ENCODE measurements at places on chromosomes 4 and X. TPM values are rescaled to one million over a fixed set of nuclear protein-coding genes. Genes with fewer than 3 reads are reported as not detected.

GRCh38 chrX:64427281-64427680 is 32.0 kb upstream of the MTMR8 start:
- no peaks in the 10 kb centered on the region for H3K27me3 ChIP-seq
- no peaks in the 10 kb centered on the region for H3K4me1 ChIP-seq
- no peak for DNase-seq

DNA sequence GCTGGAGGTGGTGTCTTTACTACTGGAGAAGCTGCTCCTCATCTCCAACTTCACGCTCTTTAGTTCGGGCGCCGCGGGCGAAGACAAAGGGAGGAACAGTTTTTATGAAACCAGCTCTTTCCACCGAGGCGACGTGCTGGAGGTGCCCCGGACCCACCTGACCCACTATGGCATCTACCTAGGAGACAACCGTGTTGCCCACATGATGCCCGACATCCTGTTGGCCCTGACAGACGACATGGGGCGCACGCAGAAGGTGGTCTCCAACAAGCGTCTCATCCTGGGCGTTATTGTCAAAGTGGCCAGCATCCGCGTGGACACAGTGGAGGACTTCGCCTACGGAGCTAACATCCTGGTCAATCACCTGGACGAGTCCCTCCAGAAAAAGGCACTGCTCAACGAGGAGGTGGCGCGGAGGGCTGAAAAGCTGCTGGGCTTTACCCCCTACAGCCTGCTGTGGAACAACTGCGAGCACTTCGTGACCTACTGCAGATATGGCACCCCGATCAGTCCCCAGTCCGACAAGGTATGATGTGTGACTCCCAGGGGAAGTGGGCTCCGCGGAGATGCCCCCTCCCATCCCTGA is 634 bp downstream of the LRAT start:
- peak overlapping the region; percentile 79 for H3K4me3 ChIP-seq
- peaks cover 34% of the 10 kb centered on the region for H3K27me3 ChIP-seq
- no peaks in the 10 kb centered on the region for H3K36me3 ChIP-seq

The NMU gene
- total RNA-seq = not detected

The ERCC6L gene
- total RNA-seq = 6.1 TPM

DNA sequence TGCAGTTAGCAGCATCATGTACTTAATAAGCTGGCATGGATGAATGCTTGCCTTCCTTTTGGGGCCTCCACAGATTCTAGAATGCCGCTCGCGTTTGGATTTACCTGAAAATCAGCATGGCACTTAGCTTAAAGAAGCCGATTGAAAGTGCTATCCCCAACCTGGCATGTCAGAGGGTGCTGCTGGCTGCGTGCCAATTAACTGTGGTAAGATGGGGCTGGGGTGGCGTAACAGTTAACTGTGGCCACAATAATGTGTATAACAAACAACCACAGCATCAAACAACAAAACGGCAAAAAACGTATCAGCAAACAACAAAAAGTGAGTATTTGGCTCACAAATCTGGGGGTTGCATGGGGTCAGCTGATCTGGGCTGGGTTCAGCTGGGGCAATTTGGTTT is 70.5 kb downstream of the CBLL2 start:
- no peaks in the 10 kb centered on the region for H3K27me3 ChIP-seq
- no peak overlapping the region for H3K27ac ChIP-seq
- no peaks in the 10 kb centered on the region for H3K36me3 ChIP-seq
- H3K4me1 ChIP-seq = no peaks in the 10 kb centered on the region
- H3K4me3 ChIP-seq = no peak overlapping the region

- peak within 1 kb of the TSS; percentile 47 for H3K4me3 ChIP-seq
- peak; percentile 60 for DNase-seq
- no peak within 1 kb of the TSS for H3K27ac ChIP-seq
Observed at GRCh38 chr4:146638786-146639505, at the start of gene POU4F2. TSS of gene POU4F2 (plus strand) at chr4:146638893. CDS start at chr4:146639141, 248 bp downstream.

DNA sequence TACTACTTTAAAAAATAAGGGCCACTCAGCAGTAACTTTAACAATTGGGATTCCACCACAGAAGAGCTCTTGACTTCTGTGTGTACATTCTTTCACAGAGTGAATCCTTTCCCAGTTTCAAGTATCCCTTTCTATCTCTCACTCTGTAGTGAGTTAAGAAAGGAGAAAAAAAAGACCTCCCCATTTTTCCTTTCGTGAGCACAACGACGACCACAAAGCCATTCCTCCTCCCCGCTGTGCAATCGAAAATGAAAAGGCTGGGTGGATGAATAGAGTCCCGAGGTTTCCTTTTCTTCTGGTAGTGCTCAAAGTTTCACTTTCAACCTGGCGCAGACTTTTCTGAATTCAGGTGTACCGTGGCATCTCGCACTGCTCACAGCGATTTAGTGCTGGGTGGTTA is 58.0 kb downstream of the TAB3 start:
- H3K36me3 ChIP-seq = no peaks in the 10 kb centered on the region
- no peak for DNase-seq
- no peaks in the 10 kb centered on the region for H3K4me1 ChIP-seq

GRCh38 chr4:54659313-54659712 is 1.6 kb downstream of the KIT start:
- no peak overlapping the region for H3K27ac ChIP-seq
- no peak for DNase-seq
- H3K27me3 ChIP-seq = peaks cover 29% of the 10 kb centered on the region
- H3K36me3 ChIP-seq = no peaks in the 10 kb centered on the region
- peak overlapping the region; percentile 69 for H3K4me3 ChIP-seq
- peaks cover 13% of the 10 kb centered on the region for H3K4me1 ChIP-seq

Measured in natural killer cell treated with Interleukin-12 subunit alpha and Interleukin-12 subunit beta and Interleukin-15 and Interleukin-18, amount 100 ng/mL, for 72 hours (primary cell).